ENCODE measurements at places on chromosomes 3 and 15.

DNA sequence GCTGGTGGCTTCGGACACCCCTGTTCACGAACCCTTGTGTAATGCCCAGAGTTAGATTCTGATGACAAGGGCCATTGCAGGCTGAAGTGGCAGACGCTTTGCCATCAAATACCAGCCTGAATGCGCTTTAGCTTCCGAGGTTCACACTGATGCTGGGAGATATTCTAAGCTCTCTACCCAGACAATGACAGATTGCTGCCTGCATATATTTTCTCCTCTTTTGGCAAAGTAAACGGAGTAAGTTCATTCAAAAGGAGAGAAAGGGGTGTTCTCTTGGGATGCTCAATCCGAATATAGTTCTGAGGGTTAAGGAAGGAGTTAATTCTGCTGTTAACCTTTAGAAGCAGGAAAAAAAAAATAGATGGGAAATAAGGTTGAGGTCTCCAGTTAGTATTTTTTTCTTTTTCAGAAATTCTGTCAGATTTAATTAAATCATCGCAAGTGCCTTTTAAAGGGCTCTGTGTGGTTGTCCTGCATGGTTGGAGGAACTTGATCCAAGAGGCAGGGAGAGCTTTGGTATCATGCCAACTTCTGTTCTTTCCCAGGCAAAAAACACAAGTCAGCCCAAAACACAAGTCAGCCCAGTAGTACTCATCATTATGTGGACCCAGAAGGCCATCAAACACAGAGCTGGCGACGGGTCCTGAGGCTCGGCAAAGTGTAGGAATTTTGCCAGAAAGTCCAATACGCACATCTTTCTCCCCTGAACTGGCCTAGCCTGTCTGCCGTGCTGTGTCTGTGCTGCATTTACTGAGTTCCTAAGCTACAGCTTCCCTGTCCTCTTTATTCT is 70.9 kb upstream of the ST8SIA2 start:
- no peak for DNase-seq

GRCh38 chr15:25406846-25407245 is 32.0 kb downstream of the UBE3A start:
- DNase-seq, result no peak

DNA sequence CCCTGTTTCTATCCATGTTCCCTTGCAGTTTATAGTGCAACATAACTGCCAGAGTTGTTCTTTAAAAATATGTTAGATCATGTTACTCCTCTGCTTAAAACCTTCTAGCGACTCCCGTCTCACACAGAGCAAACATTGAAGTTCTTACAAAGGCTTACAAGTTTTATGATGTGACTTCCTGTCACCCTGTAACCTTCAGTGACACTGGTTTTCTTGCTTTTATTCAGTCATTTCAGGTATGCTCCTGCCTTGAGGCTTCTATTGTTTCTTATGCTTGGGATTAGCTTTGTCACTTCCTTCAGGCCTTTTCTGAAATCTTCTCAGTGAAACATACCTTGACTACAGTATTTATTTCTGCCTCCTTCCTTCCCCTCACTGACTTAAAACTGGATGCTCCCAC is 252.1 kb downstream of the DOCK3 start:
- no peak for DNase-seq

- no peak for DNase-seq
Observed at GRCh38 chr3:70471464-70472342, 159.3 kb upstream of the MDFIC2 start.

DNA sequence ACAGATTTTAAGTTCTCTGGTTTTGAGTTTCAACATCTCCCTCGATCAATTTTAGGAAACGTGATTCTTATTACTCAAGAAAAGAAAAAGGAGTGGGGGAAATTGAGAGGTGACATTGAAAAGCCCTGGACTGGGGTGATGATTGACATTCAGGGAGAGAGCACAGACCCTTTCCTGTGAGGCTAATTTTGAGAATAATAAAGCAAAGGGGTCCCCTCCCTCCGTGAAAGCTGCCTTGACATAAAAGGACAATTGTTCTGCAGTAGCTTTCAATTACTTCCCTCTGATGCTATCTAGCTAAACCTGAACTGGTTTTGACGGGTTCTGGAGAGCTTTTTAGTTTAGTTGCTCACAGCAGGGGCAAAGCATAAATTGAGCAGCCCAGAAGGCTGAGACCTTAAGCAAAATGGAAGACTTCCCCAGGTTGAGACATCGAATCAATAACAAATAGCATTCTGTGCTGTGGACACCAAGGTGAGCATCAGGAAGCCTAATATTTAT is 14.4 kb upstream of the CMTM8 start:
- DNase-seq, result no peak

DNA sequence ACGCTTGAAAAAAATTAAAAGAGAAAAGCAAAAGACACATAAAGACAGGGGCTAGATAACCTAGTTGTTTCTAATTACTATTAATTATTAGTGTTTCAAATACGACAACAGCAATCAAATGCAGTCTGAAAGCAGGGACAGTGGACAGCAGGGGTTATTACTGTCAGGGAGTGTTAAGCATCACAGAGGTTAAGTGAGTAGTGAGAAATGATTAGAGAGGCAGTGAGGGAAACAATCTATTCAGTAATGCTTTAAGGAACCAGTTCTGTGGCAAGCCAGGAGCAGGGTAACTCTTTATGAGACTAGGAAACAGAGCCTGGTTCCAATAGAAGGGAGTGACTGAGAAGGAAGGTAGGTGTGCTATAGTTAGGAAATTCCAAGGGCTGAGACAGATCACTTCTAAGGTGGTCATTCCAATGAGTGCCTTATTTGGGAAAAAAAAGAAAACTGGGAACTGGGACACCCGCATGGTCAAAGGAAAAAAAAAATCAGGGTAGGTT is 15.0 kb downstream of the RYK start:
- no peak for DNase-seq

GRCh38 chr15:94185547-94186236 is 45.7 kb upstream of the MCTP2 start:
- DNase-seq, result no peak

DNA sequence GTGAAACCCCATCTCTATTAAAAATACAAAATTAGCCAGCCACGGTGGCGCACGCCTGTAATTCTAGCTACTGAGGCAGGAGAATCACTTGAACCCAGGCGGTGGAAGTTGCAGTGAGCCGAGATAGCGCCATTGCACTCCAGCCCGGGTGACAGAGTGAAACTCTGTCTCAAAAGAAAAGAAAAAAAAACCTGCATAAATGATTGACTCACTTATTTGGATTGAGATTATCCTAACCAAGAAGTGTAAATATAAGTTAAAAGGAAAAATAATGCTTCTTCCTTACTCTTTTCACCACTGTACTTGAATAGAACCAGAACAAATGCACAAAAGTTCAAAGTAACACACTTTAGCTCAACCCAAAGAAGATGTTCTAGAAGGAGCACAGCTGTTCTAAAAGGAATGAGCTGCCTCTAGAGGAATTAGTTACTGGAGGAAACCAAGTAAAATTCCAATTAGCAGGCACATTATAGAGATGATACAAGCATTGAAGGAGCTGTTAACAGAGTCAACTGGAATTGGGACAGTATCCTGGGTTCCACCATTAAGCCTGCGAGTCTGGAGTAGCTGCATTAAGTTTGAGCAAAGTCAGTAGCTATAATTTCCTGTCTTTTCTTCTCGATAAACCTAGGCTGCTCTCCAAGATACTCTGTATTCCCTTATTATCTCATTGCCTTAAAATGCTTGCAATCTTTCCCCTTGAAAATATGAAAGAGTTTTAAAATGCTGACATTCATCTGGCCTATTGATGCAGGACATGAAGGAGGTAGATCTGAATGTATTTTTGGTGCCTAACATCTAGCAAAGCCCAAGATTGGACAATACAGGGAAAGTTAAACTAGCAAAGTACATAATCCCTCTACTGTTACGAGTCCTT is 9.5 kb downstream of the MTHFS start:
- no peak for DNase-seq

DNA sequence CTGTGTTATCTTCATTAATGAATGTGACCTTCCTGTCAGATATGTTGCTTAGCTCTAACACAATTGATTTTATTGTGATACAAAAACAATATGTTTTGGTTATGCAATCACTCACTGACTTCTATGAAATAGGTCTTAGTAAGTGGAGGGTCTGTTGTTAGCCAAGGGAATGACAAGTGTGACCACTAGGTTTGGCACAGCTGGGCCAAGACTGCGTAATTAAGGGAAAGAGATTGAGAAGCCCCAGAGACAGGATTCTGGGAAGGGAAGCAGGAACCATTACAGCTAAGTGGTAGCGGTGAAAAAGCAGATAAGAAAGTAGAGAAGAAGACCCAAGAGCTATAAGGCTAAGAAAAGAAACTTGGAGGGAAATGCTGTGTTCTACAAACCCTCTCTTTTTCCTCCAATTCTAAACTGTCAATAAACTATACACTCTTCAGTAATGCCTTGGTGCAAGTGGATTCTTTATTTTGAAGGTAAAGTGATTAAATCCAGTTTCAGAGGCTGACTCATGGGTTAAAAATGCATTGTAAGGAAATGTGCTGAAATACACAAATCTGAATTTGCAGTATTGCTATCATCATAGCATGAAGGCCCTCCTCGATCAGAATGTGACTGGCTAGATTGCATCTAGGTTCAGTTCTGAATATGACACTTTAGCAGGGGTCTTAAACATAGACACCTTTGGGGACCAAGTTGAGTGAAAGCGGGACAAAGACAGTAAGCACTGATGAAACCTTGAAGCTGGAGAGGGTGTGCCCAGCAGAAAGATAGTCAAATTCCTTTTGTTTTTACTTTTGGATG is 26.1 kb downstream of the KCNMB2 start:
- no peak for DNase-seq

DNA sequence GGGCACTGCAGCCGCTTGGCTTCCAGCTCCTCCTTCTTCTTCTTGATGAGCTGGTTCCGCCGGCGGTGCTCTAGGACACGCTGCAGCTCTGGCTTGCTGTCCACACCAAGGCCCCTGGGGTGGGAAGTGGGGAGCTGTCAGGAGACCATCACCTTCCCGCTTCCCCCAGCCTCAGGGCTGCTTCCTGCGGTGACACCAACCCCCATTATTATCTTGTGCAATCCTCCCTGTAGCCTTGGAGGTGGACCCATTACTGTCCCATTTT is 10.0 kb downstream of the FAM107A start:
- peak; percentile 57 for DNase-seq

- DNase-seq, result no peak
Observed at GRCh38 chr3:22981861-22982260, 221.3 kb upstream of the UBE2E2 start.

DNA sequence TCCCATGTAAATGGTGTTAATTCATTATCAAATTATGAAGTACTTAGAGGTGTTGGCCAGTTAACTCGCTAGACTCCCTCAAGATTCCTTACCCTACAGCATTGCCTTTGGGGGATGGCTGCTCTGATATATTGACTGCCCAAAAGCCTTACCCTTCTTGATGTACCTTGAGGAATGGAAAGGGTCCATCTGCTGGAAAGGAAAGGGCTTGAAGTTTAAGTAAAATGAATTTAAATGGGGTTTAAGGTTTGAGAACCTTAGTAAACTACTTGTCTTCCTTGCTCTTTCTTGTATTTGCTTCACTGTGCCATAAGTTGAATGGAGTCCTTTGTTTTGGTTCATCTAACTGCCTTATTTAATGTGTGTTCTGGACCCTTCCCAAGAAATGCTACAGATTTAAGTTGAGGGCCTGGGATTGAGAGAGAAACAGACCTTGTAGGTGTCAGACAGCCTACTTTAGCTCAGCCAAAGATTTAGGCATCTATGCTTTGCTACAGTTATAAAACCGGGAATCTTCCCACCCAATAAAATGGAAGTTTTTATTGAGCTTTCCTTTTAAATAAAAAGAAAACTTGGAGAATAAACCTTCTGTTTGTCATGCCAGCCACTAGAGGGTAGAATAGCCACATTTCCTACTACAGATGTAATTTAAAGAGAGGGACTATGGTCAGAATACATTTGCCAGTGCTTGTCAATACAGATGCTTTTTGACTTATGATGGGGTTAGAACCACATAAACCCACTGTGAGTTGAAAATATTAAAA is 25.3 kb downstream of the CMSS1 start:
- DNase-seq, result no peak

- DNase-seq, result no peak
Observed at GRCh38 chr15:56820333-56820732, 87.0 kb upstream of the ZNF280D start.

- no peak for DNase-seq
Observed at GRCh38 chr15:68565726-68566125, 13.1 kb upstream of the CORO2B start.

DNA sequence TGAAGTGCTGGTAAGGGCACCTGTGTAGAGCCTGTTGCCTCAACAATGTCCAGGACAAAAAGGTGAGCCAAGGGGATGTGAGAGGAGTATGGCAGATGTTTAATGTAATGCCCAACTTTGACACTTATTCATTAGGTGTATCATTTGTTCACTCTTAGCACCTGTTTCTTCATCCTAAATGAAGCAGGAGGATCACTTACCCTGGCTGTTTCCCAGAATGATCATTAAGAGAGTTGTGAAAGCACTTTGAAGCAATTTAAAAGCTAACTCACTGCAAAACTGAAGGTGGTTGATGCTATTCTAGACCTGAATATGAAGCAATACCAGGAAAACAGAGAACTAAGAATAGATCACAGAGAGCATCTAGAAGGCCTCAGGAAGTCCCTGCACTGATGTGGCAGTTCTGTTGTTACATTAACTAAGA is 3.4 kb upstream of the HHLA2 start:
- no peak for DNase-seq

DNA sequence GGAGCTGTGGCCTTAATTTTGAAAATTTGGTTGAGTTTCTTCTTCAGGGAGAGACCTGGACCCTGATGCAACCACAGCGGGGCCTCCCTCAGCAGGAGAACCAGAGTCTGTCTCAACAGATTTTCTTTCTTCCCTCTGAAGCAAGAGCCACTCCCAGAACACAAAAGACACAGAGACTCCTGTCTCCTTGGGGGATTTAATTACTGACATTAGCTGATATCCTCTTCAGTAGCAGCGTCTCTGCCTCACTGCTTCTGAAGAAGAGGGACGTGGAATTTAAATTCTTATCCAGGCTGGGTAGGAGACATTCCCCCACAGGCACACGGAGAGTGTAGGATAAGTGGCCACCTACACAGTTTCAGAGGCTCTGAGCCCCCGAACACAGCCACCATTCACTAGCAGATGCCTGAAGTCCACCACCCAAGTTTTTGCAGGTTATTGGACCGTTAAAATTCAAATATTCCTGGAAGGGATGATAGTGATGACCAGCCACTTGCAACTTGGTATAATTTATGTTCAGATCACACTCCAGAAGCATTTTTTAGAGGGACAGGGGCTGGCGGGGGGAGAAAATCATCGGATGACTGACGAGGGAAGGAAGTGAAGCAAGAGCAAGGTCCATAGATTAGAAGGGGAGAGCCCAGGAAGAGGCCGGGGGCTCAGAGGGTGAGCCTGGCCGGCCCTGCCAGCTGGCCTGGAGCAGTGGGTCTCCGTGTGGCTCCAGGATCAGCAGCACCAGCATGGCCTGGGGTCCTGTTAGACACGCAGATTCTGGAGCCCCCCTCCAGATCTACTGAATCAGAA is 109.7 kb downstream of the BDH1 start:
- DNase-seq, result no peak

- peak; percentile 66 for DNase-seq
Observed at GRCh38 chr3:189270248-189270832, 98.6 kb downstream of the TPRG1 start.

DNA sequence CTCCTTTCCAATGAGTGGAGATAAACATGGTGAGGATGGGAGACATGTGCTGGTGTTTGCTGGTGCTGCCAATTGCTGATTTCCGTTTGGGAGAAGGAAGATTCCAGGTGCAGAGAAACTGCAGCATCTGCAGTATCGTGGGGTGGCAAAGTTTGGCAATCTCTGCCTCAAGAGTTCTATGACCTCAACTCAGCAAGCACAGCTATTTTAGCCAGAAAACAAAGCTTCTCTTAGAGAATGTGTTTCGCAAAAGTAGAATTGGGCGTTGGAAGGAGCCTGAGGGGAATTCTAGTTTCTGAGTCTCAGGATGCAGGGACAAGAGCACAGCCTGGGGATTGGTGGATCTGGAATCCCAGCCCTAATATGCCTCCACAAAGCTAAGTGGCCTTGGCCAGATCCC is 18.2 kb upstream of the SHC4 start:
- DNase-seq, result no peak

All from activated effector memory CD4-positive, alpha-beta T cell treated with anti-CD3 and anti-CD28 coated beads, Interleukin-2, amount 50 U/mL, for 16 hours (primary cell).